Activated T-helper 2 cell treated with anti-CD3 and anti-CD28 coated beads, Interferon-gamma antibody, Interleukin-2, Interleukin-4, amounts not matched to agents 10 μg/mL and 5 μg/mL and 100 μg/mL, durations not matched to agents 14 hours and 24 hours and 36 hours (primary cell): ENCODE measurements at places on chromosomes 12 and 14.

GRCh38 chr12:9669534-9669933 is at the start of gene CLEC2D:
TSS of gene CLEC2D (plus strand) at chr12:9669713. CDS start at chr12:9669735, 22 bp downstream.
- DNase-seq, result peak; percentile 60

GRCh38 chr12:111942557-111942956 is 70.4 kb downstream of the TMEM116 start:
- DNase-seq, result no peak

- DNase-seq, result no peak
Measured at GRCh38 chr12:4703676-4704075, 16.5 kb upstream of the GALNT8 start.

DNA sequence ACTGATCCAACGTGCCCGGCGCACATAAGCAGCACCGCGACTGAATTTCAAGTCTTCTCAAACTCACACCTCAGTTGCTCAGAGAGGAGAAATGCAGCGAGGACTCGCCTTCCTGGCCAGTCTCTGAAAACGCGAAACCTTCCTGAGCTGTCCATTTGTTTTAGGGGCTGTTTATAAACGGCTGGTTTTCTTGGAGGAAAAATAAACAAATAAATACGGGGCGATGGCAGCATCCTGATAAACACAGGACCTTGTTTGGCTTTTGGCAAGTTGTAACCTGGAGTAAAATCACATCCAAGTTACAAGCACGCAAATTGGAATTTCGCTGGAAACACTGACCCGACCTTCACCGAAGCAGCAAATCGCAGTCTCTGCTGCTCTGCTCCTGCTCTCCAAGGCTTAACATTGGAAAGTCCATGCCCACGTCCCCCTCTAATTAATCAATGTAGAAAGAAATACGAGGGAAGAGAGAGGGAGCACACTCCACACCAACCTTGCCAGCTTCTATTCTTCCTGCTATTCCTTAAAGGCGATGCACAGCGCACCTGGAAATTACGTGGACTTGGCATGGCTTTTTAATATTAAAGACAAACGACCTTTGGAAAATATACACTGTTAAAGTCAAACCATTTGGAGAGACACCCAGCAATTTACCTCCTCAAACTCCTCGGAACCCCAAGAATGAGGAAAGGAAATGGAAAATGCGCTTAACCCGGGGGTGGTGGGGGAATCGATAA is 248.8 kb downstream of the APAF1 start:
- no peak for DNase-seq

GRCh38 chr14:90294872-90295271 is 36.9 kb downstream of the NRDE2 start:
- no peak for DNase-seq

GRCh38 chr12:132986885-132987225 is 688 bp downstream of the ZNF26 start:
- DNase-seq, result no peak

GRCh38 chr12:32477714-32478113 is 78.4 kb downstream of the FGD4 start:
- no peak for DNase-seq
